ENCODE measurements at places on chromosomes 12 and 14.

GRCh38 chr12:21843795-21844194 lies 69.3 kb upstream of the KCNJ8 start:
- DNase-seq = no peak

DNA sequence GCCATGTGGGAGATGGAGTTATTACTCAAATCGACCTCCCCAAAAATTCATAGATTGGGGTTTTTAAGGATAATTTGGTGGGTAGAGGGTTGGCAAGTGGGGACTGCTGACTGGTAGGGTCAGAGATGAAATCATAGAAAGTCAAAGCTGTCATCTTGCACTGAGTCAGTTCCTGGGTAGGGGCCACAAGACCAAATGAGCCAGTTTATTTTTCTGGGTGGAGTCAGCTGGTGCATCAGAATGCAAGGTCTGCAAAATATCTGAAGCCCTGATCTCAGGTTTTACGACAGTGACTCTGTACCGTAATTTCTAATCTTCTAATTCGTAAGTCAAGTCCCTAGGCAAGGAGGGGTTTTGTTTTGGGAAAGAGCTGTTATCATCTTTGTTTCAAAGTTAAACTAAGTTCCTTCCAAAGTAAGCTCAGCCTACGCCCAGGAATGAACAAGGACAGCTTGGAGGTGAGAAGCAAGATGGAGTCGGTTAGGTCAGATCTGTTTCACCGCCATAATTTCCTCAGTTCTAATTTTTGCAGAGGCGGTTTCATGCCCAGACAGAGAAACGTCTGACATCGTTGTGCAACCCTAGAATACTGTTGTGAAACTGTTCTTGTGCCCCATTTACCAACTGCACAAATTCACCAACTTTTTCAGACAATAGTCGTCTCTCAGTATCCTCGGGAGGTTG lies 104.5 kb upstream of the SFSWAP start:
- no peak for DNase-seq

GRCh38 chr14:43406931-43407330 lies 1100.2 kb downstream of the FSCB start:
- DNase-seq = no peak

- DNase-seq = no peak
Measured at GRCh38 chr12:51678086-51678724, 87.2 kb downstream of the SCN8A start.

- DNase-seq = peak; percentile 52
Measured at GRCh38 chr14:102917469-102918211, 4.8 kb upstream of the AMN start.

- DNase-seq = no peak
Measured at GRCh38 chr14:91330096-91330696, 85.7 kb upstream of the GPR68 start.

GRCh38 chr14:62322216-62322615 lies 560.0 kb downstream of the SNAPC1 start:
- DNase-seq = no peak

- DNase-seq = no peak
Measured at GRCh38 chr12:124867401-124867930, 3.8 kb upstream of the SCARB1 start.

- no peak for DNase-seq
Measured at GRCh38 chr12:119156401-119157044, 22.2 kb upstream of the HSPB8 start.

DNA sequence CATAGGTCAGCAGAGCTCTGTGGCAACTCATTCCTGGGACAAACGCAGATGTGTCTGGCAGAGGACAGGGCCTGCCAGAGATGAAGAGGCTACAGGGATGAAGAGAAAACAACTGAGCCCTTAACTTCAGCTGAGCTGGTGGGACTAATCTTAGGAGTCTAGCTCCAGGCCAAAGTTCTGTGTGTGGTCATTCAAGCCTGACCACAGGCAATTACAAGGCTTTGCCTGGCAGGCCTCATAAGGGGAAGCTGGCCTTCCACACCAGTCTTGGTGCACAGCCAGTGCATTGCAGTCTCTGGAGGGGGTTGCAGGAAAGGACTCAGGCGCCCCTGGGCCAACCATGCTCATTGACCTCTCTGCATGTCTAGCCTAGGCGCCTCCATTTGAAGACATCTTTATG lies 127.6 kb upstream of the DAAM1 start:
- no peak for DNase-seq

- DNase-seq = no peak
Measured at GRCh38 chr14:104034976-104035699, 50.4 kb upstream of the ASPG start.

DNA sequence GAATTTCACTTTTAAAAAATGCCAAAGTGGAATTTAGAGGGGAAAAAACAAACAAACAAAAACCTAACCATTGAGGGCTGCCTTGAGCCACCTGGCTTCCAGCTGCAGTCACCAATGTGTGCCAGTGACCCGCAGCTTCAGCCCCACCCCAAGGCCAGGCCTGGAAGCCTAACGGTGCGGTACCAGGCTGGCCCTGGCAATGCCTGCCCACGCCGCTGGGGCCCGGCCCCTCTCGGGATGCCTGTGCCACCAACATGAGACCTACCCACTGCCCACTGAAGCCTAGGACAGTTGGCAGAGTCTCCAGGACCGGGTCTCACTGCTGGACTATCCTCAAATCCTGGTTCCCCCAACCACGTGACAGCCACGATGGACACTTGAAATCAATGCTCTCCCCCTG lies 96.6 kb downstream of the NCOR2 start:
- DNase-seq = no peak

- DNase-seq = no peak
Measured at GRCh38 chr14:73742520-73743238, 28.5 kb upstream of the PNMA1 start.
